Ureter (tissue), 1 donor: ENCODE measurements at places on chromosomes 5 and 9.
A peak's percentile ranks its signal among the peaks of the same experiment; 100 is the strongest.

DNA sequence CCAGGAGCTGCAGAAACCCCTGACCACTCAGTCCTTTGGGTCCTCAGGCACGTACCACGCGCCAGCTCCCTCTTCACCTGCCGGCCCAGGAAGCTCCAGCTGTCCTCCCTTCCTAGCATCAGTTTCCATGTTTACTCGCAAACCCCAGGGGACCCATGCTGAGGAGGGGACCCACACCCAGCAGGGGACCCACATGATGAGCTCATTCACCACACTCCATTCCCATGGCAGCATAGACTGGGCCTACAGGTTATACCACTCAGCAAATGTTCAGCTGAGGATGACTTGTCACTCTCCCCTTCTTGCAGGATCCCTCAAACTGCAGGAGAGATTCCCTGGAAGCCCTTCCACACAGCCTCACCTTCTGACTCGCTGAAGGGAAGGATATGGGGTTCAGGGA lies 73.5 kb upstream of the GALNT10 start:
- no peak for DNase-seq

DNA sequence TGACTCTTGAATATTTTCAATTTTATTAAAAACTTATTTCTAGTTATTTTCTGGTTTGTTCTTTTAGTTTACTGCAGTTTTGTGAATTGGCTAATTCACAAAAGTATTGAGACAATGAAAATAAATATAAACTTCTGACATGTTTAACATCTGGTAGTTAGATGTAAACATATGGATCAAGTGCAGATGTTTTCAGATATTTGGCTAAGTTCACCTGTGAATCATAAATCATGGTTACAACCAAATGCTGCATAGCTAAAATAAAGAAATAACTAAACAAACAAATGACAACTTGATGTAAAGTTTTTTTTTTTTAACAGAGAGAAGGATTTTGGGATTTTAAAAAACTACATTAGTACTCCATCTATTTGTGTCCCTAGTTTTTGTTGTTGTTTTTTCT lies 484.6 kb downstream of the SLCO4C1 start:
- DNase-seq = no peak

DNA sequence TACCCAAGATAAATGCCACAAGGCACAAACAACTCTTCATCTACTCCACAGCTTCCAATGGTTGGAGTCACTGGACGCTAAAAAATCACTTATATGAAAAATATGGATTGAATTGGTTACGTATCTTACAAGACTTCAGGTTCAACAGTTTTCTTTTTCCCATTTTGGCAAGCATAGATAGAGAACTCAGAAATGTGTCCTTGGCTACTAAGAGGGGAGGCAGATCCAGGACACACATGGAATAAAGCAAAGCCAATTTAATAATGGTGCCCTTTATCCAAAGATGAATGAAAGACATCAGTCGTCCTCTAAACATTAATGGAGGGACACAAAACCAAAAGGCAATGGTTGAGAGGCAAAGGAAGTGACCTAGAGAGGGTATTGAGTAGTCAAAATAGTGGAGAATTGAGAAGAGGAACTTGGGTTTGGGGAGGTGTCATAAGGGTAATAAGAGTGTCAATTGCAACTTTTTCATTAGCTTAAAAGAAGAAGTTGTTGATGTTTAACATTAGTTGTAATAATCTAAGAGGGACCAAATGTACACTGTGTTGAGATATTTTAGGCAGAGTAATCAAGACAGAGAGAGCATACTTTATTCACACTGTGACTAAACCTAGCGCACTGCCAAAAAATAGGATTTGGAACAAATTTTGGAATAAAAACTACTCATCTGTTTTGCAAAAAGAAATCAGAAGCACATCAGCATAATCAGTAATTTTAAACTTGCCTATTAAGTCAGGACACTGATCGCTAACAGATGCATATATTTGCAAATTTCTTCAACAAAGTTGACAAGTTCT lies 308.2 kb downstream of the ARL15 start:
- DNase-seq = no peak

GRCh38 chr5:143924311-143924978 lies 112.5 kb downstream of the HMHB1 start:
- no peak for DNase-seq

DNA sequence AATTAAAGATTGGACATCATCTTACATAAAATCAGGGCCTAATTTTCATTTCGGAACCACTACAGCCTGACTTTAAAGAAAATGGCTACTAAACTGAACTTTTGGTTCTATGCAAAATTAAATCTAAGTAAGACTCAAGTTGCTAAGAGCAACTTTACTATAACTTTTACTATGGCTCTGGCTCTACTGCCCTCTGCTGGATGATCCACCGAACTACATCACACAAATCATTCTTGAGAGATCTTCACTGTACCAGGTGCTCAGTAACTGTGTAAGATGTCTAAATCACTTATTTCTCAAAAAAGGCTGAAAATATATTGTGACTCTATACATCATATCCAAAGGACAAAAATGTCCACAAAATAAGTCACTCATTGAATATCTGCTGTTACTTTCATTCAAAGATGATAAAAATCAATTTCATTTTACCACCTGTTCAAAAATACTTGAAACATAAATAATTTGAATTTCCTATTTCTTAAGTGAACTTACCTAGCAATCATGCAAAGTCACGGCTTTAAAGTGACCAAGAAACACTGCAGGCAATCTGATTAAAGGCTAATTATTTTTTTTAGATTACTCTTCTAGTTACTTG lies 13.5 kb downstream of the MOCS2 start:
- peak; percentile 75 for DNase-seq

GRCh38 chr9:73009649-73010288 lies 56.9 kb upstream of the ALDH1A1 start:
- no peak for DNase-seq

GRCh38 chr9:68777070-68777763 lies 72.2 kb downstream of the PIP5K1B start:
- DNase-seq = no peak

DNA sequence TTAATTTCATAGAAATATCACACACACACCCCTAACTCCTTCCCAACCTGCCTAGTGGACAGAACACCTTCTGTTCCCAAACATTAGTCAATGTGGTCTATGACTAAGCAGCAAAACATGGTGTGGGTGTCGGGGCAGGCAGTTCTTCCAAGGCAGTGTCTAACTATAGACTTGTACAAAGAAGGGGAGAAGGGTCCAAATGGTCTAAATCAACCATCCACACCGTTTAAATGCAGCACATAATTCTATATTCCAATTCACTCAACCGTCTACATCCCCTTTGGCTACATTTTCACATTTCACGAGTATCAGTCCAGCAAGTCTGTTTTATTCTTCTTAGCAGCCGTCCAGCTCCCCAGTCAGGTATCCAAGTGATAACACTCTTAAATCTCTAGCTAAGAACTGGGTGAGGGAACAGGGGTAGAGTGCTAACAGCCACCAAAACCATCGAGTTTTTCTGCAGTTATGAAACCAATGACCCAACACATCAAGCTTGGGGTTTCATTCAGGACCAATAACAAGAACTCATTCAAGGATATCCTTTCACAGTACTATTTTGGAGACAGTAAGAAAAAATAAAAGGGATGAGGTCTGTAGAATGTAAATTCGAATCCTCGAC lies 3.3 kb downstream of the ZNF608 start:
- DNase-seq = peak; percentile 54

- DNase-seq = no peak
Observed at GRCh38 chr5:133314086-133314485, 262.3 kb downstream of the HSPA4 start.

GRCh38 chr9:70043285-70043684 lies 363 bp upstream of the MAMDC2 start:
- no peak for DNase-seq

- DNase-seq = no peak
Observed at GRCh38 chr9:27977931-27978330, 404.6 kb upstream of the C9orf72 start.

DNA sequence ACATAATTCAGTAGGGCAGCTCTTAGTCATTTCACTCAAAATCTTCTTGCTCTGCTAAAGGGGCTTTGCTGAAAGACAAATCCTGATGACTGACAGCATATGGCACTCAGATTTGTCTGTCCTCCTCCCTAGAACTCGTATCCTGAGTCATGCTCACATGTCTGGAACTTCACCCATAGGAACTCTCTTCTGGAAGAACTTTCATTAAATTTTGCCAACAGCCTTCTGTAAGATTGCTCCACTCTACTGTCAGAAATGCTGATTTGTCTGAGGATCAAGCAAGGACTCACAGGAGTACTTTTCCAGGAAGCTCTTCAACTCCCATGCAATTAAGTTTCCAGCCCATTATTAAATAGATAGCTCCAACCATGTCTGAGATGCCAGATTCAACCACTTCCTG lies 59.8 kb upstream of the SNX2 start:
- no peak for DNase-seq

GRCh38 chr5:169856571-169856970 lies 123.7 kb downstream of the INSYN2B start:
- no peak for DNase-seq

- no peak for DNase-seq
Observed at GRCh38 chr5:159518371-159518770, 188.1 kb upstream of the IL12B start.

GRCh38 chr9:108549184-108549583 lies 306.6 kb downstream of the ACTL7B start:
- DNase-seq = no peak

DNA sequence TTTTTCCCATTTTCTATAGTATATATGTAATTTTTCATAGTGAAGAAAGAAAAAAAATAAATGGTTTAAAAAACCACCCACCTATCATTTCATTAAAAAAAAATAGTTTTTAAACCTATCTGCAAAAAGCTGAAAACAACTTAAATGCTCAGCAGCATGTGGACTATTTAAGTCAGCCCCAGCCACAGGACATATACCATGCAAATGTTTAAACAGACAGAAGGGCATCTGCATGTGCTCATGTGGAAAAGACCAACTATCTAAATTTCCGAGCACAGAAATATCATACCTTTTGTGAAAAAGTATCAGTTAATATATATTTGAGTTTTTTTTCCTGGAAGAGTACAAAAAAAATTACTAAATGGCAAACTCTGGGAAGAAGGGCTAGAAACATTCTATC lies 143.4 kb downstream of the EPB41L4A start:
- no peak for DNase-seq

GRCh38 chr5:65927503-65928321 lies 1.3 kb downstream of the ERBIN start:
- DNase-seq = no peak

DNA sequence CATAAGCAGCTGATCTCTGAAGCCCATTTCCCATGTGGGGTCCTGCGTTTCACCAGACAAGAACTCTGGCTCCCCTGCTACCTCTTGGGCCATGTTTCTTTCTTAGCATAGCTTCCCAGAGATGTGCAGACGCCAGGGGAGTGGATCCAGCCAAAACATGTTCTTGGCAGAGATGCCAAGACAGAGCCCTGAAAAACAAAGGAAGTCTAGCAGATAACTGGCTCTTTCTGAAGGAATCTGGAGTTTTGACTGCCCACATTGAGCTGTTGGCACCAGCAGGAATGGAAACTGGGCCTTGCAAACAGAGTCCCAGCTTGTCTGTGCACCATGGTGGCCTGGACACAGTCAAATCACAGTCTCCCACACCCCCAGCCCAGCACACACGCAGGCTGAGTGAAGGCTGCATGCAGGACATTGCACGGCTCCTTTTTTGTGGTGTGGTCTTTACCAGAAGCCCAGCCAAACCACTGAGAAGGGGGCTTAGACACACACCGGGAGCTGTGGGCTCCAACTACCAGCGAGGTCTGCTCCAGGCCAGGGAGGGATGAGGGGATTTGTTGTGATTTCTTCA lies 114.7 kb downstream of the SNX18 start:
- no peak for DNase-seq

DNA sequence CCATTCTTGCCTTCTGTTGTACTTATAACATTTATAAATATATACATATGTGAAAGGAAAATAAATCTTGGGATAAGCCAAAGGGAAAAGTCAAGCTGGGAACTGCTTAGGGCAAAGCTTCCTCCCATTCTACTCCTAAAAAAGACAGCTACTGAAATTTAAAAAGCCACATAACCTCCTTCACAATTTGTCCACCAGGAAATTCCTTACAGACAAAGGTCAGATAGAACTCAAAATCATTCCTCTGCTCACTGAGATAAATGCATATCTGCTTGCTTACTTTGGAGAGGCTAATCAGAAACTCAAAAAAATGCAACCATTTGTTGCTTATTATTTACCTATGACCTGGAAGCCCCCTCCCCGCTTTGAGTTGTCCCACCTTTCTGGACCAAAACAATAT lies 112.5 kb downstream of the CEMIP2 start:
- no peak for DNase-seq

GRCh38 chr5:120509053-120509452 lies 45.0 kb downstream of the PRR16 start:
- DNase-seq = no peak

DNA sequence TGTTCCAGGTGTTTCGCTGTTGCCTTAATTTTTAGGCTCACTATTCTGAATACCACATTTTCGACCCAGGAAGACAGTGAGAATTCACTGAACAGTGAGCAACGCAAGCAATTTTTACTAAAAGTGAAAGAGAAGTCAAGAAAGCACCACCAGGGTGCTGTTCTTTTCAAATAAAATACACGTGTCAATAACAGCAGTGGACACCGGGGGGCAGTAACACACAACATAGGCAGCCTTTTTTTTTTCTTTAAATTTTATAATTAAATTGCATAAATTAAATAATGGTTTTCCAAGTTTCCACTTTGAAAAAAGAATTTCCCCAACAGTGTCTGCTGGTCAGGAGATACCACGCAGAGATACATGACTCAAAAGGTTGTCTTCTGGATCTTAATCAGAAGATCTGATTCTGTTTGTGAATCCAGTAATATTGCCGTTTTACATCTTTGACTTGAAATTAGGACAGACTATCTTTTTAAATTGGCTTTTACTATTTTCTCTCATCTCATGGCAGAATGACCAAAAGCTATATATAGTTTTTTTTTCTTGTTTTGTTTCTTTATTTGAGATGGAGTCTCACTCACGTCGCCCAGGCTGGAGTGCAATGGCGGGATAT lies 47.1 kb upstream of the SH3GL2 start:
- DNase-seq = no peak

GRCh38 chr5:142499591-142500226 lies 174.9 kb upstream of the SPRY4 start:
- DNase-seq = no peak

- DNase-seq = no peak
Observed at GRCh38 chr5:128877476-128877875, 87.8 kb upstream of the SLC27A6 start.

DNA sequence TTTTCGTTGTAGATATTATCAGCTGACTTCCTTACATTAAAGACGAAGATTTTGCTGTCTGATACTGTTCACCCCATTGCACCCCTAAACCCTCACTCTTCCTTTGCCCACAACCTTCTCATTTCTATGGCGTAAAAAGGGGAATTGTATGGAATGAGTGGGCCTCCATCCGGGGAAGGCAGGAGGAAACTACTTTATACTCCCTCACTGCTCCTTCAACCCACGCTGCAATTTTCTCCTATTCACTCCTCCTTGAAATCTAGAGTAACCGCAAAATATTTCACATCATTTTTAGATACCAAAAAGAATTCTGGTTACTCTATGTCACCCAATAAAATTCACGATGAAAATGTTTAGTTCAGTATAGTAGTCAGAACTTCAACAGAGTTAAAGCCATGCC lies 330.8 kb downstream of the DIRAS2 start:
- DNase-seq = no peak
